Sigmoid colon (tissue), 7 donors: ENCODE measurements at places on chromosomes 7 and 10. TPM values are rescaled to one million over a fixed set of nuclear protein-coding genes. Genes with fewer than 3 reads are reported as not detected.

METTL27 gene
- polyA plus RNA-seq = 12.3 TPM

TMEM178B gene
- polyA plus RNA-seq = not detected

GNAT3 gene
- polyA plus RNA-seq = not detected

NME8 gene
- polyA plus RNA-seq = not detected

BMPER gene
- polyA plus RNA-seq = 0.60 TPM

TECTB gene
- not detected for polyA plus RNA-seq

- DNase-seq = no peak
Measured at GRCh38 chr7:11120068-11120664, 146.5 kb downstream of the PHF14 start.

DNA sequence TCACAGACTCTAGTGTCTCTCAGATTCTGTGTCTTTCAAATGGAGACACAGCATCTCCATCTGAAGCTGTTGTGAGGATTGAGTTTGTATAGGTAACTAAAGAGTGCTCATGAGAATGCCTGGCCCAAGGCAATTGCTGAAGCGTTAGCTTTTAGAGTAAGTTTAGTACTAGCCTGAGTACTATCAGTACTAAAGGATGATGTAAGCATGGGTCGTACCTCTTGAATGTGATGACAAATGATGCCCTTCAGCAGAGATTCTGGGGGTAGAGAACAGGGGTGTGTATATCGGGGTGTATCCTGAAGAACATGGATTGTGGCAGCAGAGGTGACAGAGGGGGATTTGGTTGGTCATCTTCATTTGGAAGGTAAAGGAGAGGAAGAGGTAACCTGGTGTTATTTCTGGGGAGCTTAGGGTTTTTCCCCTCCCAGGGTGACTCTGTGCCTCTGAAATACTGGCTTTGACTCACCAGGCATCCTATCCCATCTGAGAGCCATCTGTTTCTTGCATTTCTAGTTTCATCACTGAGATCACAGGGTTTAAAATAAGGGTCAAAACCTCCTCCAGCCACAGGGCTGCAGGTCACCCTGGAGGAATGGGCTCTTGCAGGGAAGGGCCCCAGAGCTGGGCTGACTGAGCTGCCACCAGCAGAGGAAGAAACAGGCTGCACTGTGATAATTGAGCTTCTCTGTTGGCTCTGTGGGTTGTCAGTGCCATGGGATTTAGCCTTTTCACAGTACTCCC lies 756.0 kb downstream of the KCNMA1 start:
- DNase-seq = no peak

DNA sequence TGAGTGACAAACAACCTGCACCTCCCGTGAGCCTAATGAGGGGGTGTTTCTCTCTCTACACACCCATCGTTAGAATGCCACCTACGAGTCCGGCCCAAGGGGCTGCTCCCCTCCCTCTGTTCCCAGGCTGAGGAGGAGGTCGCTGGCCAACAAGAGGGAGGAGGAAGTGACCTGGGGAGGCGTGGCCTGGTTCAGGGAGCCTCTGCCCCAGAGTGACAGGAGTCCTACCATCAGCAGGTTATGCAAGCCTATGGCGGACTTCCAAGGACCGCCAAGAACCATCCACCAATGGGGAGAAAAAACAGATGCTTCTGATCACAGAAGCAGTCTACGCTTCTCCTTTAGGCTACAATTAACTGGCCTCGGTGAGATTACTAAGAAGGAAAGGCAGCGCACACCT lies 12.3 kb upstream of the EGFR start:
- peak; percentile 54 for DNase-seq

- DNase-seq = peak; percentile 82
Measured at GRCh38 chr10:77531441-77532001, 106.1 kb downstream of the KCNMA1 start.

GRCh38 chr10:61410353-61411070 lies 42.7 kb downstream of the TMEM26 start:
- no peak for DNase-seq

- DNase-seq = no peak
Measured at GRCh38 chr10:60069311-60069710, 163.0 kb upstream of the CCDC6 start.

DNA sequence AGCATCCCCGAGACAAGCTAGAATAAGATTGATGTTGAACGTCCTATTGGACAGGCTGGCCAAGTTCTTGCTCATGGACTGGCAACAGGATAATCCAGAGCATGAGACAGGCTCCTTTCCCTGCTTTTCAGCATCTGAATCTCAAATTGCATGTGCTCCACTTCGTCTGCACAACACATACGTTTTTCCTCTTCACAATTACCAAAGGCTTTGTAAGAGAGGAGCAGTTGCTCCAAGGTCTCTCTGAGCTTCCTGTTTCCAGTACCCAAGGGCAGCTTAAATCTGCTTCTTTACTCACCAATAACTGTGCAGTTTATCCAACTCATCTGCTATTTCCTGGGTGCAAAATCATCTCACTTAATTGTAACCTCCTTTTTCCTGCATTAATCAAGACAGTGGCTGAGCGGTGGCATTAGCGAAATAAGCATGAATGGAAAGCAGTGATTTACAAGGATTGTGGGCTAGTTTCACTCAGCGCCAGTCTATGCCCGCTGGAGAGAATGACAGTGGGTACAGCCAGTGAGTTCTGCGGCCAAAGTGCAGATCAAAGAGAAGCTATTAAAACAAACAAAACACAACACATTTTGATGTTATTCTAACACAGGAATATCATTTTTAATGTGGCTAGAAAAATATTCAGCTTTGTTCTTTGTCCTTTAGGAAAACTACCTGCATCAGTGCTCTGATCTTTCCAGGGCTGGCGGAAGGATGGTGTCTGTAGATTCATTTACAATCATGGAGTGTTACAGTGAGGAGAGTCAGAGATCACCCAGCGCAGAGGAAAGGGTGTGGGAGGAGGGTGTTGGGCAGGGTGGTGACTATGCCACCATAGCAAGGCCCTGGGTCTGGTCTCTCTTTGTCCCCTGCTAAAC lies 79.8 kb downstream of the CHN2 start:
- DNase-seq = no peak

DNA sequence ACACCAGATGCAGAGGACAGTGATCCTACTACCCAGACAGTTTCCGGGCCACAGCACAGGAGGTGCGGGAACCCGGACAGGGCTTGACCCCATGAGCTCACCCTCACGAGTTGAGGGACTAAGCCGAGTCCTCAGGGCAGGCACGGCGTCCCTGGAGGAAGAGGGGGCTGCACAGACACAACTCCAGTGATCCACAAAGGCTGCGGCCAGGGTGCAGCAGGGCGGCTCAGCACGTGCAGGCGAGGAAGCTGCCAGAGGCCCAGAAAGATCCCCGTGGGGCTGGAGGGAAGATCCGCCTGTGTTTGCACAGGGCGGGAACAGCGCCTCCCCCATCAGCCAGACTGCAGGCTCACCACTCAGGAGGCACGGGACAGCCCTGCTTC lies 45.9 kb upstream of the TMEM72 start:
- DNase-seq = peak; percentile 78

DNA sequence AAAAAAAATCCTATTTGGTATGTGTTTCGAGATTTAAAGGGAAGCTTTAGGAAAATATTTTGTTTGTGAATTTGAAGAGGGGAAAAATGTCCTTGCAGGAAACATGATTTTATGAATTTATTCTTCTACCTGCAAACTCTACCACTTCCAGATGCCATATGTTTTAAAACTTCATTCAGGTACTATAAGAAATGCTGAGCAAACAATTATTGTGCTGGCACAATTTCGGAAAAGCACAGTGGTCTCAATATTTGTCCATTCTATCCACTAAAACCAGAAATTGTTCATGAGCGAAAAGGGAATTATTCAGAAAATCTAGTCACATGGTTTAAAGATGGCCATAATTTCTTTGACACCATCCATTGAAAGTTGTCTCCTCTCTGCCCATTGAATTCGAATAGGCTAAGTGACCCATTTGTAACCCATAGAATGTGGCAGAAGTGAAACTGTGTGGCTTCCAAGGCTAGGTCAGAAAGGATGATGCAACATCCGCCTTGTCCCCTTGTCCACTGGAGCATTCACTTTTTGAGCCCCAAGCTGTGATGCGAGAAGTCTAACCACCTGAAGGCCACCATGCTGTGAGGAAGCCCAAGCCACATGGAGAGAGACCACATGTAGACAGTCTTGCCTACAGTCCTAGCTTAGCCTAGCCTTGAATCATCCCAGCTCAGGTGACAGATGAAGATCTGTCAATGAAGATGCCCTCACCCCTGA lies 189.8 kb upstream of the PRKCQ start:
- no peak for DNase-seq

- no peak for DNase-seq
Measured at GRCh38 chr10:101291331-101292193, 62.3 kb upstream of the LBX1 start.

DNA sequence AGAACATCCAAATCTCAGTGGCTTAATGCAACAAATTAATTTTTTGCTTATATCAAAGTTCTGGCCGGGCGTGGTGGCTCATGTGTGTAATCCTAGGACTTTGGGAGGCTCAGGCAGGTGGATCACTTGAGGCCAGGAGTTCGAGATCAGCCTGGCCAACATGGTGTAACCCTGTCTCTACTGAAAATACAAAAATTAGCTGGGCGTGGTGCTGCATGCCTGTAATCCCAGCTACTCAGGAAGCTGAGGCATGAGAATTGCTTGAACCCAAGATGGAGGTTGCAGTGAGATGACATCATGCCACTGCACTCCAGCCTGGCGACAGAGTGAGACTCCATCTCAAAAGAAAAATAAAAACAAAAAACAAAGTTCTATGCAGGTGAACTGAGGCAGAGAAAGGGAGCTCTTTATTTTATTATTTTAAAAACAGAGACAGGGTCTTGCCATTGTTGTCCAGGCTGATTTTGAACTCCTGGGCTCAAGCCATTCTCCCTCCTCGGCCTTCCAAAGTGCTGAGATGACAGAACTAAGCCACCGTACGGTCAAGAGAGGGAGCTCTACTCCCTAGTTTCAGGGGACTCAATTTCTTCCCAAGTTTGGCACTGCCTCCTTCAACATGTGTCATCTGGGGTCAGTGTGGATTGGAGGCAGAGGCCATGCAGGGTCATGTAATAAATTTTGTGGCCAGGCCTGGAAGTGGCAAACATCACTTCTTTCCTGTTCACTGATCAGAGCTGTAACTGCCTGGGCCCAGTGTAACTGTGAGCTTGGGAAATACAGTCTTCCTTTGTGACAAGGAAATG lies 2.4 kb downstream of the ADCK2 start:
- peak; percentile 68 for DNase-seq

DNA sequence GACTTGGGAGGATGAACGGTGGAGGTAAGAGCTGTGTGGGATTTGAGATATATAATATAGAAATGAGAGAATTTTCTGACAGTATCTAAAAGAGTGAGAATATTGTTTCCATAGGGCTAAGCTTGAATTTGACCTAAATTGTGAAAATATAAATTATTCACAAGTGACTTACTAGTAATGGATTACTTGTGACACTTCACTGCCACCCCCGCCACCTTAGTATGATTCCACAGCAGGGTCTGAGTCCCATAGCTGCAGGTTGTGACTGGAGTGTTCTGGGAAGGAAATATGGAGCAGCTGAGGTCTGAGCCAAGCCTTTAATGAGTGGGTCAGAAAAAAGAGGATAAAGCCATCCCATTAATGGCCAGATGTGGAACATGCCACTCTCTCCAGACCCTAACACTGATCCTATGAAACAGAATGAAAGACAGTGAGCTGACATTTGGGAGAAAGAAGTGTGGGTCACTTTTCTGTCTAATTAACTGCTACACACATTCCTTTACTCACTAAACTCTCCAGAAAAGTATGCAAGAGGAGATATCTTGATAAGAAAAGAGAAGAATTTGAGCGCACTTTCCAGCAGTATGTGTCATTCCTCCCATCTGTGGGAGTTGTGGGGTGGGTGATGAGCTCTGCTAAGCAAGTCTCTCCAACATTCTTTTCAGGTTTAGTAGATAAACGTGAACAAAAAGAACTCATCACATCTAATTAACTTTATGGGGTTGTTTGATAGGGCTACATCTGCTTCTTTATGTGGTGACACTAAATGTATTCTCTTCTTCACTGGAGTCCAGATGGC lies 1193.4 kb downstream of the SORCS3 start:
- no peak for DNase-seq

DNA sequence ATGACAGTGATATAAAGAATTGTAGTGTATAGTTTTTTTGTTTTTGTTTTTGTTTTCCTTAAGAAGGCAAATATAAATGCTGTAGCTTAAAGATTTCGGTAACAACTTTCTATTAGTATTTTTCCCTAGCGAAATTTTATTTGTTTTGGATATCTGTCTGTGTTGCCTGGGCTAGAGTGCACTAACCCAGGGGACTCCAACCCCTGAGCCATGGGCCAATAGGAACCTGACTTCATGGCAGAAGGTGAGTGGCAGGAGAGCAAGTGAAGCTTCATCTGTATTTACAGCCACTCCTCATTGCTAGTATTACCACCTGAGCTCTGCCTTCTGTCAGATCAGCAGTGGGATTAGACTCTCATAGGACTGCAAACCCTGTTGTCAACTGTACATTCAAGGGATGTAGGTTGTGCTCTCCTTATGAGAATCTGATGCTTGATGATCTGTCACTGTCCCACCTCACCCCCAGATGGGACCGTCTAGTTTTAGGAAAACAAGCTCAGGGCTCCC lies 65.4 kb upstream of the CCAR1 start:
- DNase-seq = no peak

GRCh38 chr10:58385784-58386112 lies 538 bp downstream of the TFAM start:
- DNase-seq = no peak

GRCh38 chr7:84092207-84092606 lies 102.4 kb downstream of the SEMA3A start:
- no peak for DNase-seq

DNA sequence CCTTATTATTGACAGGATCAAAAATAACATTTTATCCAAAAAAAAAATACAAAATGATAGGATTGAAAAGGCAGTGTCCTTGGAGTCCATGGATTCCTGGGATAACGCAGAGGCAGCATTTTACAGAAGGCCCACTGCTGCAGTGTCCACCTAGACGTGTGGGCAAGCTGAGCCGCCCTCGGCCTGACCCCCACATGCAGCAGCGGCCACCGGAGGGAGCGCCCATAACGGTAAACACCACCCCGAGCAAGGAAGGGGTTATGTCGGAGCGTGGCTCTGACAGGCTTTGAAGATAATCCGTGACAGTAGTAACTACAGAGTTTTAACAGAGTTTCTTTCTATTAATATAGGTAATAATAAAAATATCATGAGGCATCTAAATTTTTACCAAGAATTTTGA lies 45.3 kb upstream of the PITRM1 start:
- no peak for DNase-seq

DNA sequence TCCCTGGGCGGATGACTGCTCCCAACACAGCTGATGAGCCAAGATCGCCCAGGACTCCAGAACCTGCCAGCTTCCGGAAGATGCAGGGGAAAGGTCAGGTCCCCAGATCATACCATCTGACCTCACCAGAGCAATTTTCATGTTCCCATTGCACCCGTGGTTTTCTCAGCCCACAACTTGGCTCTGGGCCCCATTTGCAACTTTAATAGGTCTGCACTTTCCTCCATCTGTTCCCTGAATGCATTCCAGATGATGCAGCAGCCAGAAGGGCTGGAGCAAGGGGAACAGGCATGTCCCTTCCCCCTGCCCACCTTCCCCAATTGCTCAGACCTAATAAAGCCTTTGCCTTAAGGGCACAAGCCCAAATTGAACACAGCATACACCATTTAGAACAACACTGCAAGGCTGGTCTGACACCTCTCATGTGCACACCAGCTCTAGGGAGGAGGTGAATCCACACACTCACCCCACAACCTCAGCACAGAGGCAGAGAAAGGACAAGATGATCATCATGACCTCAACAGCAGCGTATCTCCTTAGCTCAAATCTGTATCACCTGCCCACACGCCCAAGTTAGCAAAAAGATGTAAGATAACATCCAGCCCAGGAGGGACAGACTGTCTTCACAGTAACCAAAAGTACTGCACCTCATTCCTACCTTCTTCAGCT lies 87.5 kb downstream of the PLXNA4 start:
- no peak for DNase-seq

GRCh38 chr10:73647211-73647874 lies 6.1 kb upstream of the MYOZ1 start:
- DNase-seq = peak; percentile 83
